ENCODE measurements at places on chromosomes 7 and 10.

GRCh38 chr7:137454246-137454724 is 110.8 kb upstream of the PTN start:
- DNase-seq: peak; percentile 29

- no peak for DNase-seq
These were observed 45.4 kb upstream of the PTN start for GRCh38 chr7:137388916-137389315.

GRCh38 chr7:1164436-1164835 is 4.4 kb upstream of the ZFAND2A start:
- no peak for DNase-seq

DNA sequence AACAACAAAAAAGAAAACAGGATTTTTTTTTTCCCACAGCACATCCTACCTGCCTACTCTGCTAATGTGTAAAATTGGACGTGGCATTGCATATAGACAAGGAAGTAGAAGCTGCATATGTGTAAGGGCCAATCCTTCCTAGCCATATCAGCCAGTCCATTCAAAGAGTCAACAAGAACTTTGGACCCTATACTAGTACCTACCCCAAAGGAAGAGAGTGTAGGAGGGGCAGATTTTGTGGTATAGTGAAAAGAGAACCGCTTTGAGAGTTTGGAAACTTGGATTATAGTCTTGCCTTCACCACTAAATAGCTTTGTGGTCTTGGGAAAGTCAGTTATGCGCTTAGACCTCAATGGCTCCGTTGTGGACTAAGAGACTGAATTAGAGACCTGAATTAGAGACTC is 12.1 kb upstream of the MCU start:
- no peak for DNase-seq

DNA sequence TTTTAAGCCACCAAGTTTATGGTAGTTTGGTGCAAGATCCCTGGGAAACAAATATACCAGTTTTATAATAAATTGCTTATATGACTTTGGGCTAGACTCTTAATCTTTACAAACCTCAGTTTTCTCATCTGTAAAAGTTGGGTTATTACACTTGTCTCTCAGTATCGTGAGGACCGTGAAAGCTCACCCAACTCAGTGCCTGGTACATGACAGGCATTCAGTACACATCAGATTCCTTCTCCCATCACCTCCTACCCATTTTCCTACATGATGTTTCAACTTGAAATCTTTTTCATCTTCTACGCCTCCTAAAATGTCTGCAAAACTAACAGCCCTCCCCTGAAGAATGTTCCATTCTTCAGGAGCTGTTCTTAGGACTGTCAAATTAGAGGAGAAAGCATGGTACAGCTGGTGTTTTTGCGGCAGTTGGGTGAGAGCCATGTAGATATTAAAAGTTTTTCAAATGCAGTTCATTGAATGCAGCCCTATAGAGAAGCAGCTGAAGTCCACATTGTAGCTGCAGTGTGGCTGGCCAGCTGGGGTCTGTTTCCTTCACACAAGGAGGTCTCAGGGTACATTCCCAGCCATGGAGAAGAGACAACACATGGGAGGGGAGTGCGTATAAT is 812.8 kb downstream of the LRMDA start:
- no peak for DNase-seq

- DNase-seq: no peak
These were observed 83.0 kb downstream of the EEPD1 start for GRCh38 chr7:36236073-36236472.

GRCh38 chr10:51006686-51007085 is 67.6 kb upstream of the PRKG1 start:
- DNase-seq: no peak

DNA sequence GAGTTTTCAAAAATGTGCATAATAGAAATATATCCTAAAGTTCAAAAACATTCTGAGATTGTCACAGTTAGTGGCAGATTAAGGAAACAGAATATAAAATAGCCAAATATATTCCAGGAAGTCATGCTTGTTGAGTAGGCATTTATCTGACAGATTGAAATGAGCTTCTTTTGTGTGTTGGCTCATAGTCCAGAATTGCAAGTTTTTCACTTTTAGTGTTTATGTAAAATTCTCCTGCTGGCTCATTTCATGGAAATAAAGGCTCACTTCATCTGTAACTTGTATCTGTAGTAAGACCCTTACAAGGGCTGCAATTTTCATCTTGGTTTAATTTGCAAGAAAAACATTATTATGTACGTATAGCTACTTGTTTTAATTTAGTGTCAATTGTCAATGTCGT is 93.5 kb downstream of the MCU start:
- DNase-seq: no peak

DNA sequence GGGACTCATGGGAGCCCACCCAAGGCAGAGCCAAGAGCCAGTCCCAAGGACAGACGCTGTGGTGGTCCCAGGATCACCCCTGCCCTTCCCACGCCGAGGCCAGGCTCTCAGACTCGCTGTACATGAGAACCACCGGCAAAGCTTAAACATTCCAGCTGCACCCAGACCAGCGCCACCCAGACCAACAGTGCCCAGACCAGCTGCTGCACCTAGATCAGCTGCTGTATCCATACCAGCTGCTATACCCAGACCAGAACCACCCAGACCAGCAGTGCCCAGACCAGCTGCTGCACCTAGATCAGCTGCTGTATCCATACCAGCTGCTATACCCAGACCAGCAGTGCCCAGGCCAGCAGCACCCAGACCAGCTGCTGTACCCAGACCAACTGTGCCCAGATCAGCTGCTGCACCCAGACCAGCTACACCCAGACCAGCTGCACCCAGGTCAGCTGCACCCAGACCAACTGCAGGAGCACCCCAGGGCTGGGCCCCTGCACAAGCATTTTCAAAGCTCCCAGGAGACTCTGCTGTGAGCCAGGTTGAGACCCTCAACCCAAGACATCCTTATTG is 47.9 kb upstream of the CNPY1 start:
- no peak for DNase-seq

DNA sequence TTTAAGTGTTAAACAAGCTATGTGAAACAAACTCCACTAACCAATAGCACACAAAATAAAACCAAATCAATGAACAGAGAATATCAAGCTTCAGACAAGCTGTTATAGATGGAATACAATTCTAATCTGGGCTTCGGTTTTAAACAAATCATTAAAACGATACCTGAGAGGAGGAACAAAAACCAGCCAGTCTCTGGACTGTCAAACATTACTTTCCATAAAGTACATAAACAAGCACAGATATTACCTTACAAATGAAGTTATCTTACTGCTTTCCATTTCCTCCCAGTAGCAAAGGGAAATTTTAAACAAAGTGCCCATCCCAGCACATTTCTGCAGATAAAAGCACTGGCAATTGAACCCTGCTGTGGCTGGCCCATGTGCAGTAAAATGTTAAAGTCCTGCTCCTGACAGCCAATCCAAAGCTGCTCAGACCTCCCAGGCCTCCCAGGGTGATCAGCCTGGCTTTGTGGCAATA is 128.0 kb downstream of the NRCAM start:
- peak; percentile 22 for DNase-seq

GRCh38 chr10:75067272-75067671 is 44.2 kb upstream of the SAMD8 start:
- no peak for DNase-seq

DNA sequence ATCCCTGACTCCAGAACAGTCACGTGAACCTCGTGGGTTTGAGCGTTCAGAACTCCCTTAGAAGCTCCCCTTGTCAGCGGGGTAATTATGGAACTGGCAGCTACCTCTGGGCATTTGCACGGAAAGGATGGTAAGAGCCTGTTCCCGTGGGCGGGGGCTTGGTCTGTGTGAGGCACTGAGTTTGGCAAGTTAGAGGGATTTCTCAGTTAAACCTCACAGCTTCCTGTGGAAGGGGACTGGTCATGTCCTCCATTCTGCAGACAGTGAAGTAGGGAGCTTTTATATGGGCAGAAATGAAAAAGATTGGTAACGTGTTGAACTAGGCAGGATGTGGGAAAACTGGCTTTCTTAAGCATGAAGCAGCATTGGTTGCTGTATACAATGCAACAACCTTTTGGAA is 16.0 kb downstream of the PALD1 start:
- DNase-seq: no peak

DNA sequence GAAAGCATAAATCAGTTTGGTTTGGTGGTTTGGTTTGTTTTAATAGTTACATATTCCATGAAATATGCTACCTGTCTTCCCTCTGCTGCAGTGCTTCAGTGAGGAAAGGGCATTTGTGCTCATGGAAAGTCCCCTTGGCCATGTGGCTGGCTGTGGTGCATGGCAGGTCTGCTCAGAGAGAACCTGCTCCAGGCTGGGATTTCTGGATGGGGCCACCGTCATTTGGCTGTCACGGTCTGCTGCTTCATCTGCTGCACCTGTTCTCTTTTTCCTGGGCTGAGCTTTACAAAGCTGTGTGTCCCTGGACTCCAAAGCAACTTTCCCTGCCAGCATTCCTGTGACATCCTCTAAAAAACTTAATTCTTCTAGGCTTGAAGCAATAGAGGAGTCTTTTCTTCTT is 8.9 kb downstream of the CDK14 start:
- no peak for DNase-seq

- DNase-seq: peak; percentile 67
These were observed 146.6 kb downstream of the LCOR start for GRCh38 chr10:96978621-96979154.

DNA sequence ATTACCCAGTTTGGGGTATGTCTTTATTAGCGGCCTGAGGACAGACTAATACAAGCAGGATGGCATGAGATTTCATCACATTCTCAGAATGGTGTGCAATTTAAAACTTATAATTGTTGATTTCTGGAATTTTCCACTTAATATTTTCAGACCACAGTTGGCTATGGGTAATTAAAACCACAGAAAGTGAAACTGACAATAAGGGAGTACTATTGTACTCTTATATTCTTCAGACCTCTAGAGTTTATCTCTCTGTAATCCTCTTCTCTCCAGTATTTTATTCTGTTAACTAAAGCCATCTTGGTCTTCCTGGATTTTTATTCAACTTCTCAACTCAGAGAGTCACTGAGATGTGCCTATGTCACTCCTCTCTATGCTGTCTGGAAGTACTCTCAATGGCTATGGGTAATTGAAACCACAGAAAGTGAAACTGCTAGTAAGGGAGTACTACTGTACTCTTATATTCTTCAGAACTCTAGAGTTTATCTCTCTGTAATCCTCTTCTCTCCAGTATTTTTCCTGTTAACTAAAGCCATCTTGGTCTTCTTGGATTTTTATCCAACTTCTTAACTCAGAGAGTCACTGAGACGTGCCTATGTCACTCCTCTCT is 118.3 kb downstream of the PPP1R17 start:
- DNase-seq: no peak

GRCh38 chr10:12482587-12482986 is 133.2 kb downstream of the CAMK1D start:
- peak; percentile 45 for DNase-seq

DNA sequence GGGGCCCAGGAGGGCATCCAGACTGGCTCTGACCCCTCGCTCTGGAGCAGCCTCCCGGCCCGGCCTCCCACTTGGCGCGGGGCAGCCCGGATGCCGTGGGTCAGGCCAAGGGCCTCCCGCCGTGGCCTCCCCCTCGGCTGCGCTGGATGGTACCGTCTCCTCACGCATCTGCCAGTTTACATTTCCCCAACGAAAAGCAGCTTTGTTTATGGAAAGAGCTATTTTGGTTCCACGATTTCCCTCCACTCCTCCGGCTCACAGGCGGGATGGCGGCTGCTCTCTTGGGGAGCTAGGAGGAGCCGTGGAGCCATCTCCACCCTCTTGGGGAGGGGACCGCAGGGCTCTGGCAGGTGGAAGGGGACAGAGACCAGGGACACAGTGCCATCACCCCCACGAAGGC is 93.2 kb upstream of the MYL10 start:
- DNase-seq: no peak

GRCh38 chr10:69635428-69636272 is 5.6 kb downstream of the FAM241B start:
- DNase-seq: no peak

- no peak for DNase-seq
These were observed 573.8 kb downstream of the POM121L12 start for GRCh38 chr7:53609185-53609584.
